ENCODE measurements at places on chromosomes 4 and X. TPM values are rescaled to one million over a fixed set of nuclear protein-coding genes. Genes with fewer than 3 reads are reported as not detected.

Gene CXXC4
- not detected for total RNA-seq

Gene CLCN4
- 5.4 TPM for total RNA-seq

Gene FMR1NB
- total RNA-seq = not detected

Gene SHOX
- total RNA-seq = not detected

Gene CYTL1
- not detected for total RNA-seq

Gene MAGEB2
- total RNA-seq = not detected

Gene PASD1
- total RNA-seq = not detected

Gene FGA
- not detected for total RNA-seq

Gene MXD4
- 59.0 TPM for total RNA-seq

Gene EDA2R
- total RNA-seq = 12.8 TPM

Gene FATE1
- total RNA-seq = not detected

Gene CT45A2
- total RNA-seq = not detected

Gene CFAP99
- total RNA-seq = not detected

Gene AADAT
- 2.1 TPM for total RNA-seq

Gene MFAP3L
- total RNA-seq = 1.0 TPM

Gene SMC1A
- total RNA-seq = 5.9 TPM

Gene GABRE
- 5.2 TPM for total RNA-seq

Gene TEX13B
- not detected for total RNA-seq

Gene ARSJ
- 17.0 TPM for total RNA-seq

Gene NPY2R
- not detected for total RNA-seq

Gene FGFR3
- 3.3 TPM for total RNA-seq

Gene GRPR
- total RNA-seq = not detected

Gene REPS2
- 0.52 TPM for total RNA-seq

Data from bronchial smooth muscle cell (primary cell).